ENCODE measurements at places on chromosomes 16 and 17. TPM values are rescaled to one million over a fixed set of nuclear protein-coding genes. Genes with fewer than 3 reads are reported as not detected.

Gene MEIOB
- total RNA-seq: not detected

Gene KRT17
- 286 TPM for total RNA-seq

DNA sequence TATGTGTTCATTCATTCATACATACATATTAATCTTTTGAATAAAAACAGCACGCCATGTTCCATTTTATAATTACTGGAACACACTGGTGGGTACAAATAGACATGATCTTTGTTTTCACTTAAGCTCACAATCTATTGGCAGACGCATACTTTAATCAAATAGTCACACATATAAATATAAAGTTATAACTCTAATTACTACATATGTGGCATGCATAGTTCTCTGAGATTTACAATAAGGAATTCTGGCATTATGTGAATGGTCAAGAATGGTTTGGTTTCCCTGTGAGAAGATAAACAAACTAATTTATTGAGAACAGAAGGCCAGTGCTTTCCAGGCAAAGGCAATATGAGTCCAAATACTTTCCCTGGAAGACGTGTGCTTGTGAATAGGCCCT lies 576.2 kb downstream of the CDH8 start:
- DNase-seq: no peak

Gene PRSS53
- total RNA-seq: 3.7 TPM

- no peak for DNase-seq
Observed at GRCh38 chr17:44831371-44831770, 1.3 kb upstream of the GJC1 start.

Gene KRTAP4-5
- not detected for total RNA-seq

Gene ACSM5
- total RNA-seq: not detected

Gene TBC1D3E
- total RNA-seq: not detected

Gene OTOP3
- total RNA-seq: not detected

DNA sequence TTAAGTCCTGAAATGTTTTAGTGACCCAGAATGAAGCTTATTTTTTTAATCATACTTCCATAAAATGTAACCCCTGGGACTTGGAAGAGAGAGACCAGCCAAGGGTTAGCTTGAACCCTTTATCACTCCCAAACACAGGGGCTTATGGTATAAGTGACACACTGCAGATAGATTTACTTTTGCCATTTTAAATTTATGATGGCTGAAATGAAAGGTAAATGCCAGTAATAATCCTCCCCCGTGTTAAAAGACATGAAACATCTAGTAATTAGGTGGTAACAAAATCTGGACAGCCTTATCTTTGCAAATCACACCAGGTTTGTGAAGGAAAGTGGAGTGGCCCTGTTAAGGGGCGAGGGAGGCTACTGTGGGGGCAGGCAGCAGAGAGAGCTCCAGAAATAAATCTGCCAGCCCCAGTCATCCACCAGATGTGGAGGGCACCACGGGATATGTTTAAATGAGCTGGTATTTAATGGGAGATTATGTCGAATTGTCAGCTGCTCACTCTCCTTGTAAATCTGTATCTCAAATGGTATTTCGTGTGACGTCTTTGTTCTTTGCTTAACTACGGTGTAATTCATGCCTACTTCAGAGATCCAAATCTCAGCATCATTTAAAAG lies 326.5 kb downstream of the WWOX start:
- no peak for DNase-seq

Gene KRTAP4-11
- not detected for total RNA-seq

- no peak for DNase-seq
Observed at GRCh38 chr16:28052274-28053128, 11.0 kb downstream of the GSG1L start.

Gene ZNF207
- 146 TPM for total RNA-seq

DNA sequence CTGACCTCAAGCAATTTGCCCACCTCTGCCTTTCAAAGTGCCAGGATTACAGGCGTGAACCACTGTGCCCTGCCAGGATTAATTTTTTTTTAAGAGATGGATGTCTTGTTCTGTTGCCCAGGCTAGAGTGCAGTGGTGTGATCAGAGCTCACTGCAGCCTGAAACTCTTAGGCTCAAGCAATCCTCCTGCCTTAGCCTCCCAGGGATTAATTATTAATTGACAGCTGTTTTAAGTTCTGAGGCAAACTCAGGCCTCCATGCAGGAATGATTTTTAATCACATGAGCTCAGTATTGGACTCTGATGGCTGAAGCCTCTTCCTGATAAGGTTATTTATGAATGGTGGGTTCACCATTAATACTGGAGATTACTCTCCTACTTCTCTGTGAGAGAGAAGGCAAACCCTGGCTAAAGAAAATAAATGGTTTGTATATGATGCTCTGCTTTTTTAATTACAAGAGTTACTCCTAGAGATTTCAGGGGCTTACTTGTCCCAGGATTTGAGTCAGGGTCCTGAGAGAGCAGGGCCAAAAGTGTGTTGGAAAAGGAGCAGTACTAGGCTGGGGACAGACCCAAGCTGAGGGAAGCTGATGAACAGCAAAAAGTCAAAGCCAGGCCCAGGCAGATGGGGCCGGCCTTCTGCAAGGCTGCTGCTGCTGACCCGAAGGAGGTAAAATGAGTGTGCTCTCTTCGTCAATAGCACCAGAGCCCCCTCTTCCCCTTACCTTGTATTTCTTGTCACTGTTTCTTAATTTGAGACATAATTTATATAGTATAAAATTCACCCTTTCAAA lies 56.9 kb upstream of the HAS3 start:
- DNase-seq: no peak

Gene C17orf50
- not detected for total RNA-seq

GRCh38 chr17:80768389-80768788 lies 223.3 kb upstream of the CHMP6 start:
- no peak for DNase-seq

DNA sequence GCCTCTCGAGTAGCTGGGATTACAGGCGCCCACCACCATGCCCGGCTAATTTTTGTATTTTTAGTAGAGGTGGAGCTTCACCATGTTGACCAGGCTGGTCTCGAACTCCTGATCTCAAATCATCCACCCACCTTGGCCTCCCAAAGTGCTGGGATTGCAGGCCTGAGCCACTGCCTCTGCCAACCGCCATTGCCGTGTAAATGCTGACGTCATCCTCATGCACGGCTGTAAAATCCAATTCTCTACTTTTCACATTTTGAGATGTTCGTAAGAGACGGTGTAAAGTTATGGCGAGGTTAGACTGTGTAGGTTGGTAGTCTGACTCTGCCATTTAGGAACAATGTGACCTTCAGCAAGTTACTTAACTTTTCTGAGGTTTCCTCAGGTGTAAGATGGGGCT lies 1.7 kb upstream of the DNAJA2 start:
- DNase-seq: no peak

DNA sequence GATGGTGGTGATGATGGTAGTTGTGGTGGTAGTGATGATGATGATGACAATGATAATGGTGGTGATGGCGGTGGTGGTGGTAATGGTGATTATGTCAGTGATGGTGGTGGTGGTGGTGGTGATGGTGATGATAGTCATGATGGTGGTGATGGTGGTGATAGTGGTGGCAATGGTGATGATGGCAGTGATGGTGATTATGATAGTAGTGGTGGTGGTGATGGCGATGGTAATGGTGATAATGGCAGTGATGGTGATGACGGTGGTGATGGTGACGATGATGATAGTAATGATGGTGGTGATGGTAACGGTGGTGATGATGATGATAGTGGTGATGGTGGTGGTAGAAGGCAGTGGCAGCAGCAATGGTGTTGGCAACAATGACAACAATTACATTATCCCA lies 55.3 kb downstream of the RBFOX3 start:
- DNase-seq: no peak

Gene KRT20
- 203 TPM for total RNA-seq

Gene OTOA
- total RNA-seq: 0.05 TPM

DNA sequence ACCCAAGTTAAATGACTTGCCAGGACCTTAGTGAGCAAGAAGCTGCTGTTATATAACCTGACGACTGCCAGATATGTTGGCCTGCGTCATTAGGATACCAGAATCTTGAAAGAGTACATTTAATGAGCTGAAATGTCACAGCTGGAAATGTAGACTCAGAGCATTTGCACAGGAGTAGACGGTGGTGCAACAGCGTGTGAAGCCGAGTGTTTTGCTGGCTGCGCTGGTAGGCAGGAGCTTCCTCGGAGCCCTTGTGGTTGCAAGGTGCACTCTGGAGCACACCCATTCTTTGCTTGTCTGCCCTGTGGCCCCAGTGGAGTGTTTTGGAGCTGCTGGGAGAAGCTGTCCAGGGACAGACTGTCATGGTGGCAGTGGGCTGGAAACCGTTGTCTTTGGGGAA lies 79.3 kb downstream of the BANP start:
- DNase-seq: no peak

GRCh38 chr16:77951788-77952187 lies 70.6 kb upstream of the CLEC3A start:
- DNase-seq: peak; percentile 67

GRCh38 chr16:9238346-9238745 lies 146.9 kb downstream of the HAPSTR1 start:
- DNase-seq: no peak

DNA sequence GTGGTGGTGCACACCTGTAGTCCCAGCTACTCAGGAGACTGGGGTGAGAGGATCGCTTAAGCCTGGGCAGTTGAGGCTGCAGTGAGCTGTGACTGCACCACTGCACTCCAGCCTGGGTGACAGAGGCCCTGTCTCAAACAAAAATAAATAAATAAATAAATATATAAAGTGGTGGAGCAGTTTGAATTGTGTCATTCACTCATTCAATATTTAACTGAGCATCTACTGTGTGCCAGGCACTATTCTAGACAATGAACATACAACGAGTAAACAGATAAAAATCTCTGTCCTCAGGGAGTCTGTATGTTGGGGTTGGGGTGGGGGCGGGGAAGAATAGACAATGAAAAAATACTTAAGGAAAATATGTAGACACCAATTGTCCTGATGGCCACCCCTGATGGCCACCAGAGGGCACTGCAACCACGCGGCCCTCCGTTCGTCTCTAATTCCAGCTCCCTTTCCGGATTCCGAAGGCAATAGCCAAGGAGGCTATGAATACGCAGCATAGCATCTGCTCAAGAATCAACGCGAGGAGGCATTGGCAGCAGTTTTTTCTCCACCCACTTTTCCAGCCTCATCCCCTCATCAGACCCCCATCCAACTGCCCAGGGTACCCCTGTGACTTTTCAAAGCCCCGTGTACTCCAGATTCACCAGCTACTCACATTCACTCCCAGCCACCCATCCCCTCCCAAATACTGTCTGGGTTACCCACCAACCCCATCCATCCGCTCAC lies 21.4 kb downstream of the QPRT start:
- peak; percentile 90 for DNase-seq

DNA sequence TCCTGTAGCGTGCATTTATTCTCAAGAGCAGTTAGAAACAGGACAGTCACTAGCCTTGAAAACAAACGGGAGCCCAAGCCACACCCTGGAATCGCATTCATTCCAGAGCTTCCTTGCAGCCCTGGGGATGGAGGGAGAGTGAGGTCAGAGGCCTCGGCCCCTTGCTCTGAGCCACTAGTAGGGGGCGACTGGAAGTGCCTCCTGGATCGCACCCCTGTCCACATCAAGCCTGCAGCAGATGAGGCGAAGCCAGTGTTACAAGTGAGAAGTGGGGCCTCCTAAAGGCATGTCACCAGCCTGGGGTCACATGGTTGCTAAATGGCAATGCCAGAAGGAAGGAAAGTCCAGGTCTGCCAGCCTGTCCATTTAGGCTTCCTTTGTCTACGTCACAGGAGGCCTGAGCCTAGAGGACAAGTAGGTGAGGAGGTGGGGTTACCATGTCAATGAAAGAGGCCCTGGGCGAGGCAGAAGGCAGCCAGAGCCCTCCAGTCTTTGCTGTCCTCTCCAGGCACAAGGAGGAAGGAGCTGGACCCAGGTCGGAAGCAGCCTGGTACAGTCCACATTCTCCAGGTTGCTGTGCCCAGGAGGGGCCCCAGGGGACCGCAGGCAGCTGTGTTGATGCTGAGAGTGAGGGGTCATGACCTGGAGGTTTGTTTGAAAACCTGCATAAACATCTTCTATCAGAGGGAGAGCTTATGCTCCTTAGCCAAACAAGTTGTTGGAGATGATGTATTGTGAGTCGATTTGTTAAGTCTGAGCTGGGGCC lies 3.0 kb upstream of the RCVRN start:
- DNase-seq: no peak

DNA sequence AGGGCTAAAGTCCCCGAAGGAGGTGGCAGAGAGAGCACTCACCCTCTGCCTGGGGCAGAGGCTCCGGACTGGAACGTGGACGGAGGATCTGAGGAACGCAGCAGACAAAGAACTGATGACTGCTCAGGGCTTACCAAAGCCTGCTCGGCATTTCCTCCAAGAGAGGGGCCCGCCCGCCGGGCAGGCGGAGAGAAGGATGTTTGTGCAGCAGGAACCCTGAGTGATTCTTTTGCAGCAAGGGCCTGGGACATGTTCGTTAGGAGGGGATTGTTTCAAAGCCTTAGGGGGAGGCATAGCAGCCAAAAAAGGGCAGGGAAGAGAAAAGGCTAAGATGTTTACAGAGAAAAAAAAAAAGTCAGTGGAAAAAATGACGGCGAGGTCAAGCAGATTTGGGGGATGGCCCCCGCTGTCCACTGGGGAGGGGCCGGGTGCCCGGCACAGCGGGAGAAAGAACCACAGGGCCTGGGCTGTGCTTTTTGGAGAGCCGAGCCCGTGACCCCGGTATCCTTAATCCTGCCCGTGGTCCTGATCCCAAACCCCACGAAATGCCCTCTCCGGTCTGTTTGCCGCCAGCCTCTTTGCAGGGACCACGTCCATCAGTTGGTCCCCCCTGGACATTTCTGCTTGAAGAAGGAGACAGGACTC lies 129.3 kb downstream of the NTN1 start:
- no peak for DNase-seq

DNA sequence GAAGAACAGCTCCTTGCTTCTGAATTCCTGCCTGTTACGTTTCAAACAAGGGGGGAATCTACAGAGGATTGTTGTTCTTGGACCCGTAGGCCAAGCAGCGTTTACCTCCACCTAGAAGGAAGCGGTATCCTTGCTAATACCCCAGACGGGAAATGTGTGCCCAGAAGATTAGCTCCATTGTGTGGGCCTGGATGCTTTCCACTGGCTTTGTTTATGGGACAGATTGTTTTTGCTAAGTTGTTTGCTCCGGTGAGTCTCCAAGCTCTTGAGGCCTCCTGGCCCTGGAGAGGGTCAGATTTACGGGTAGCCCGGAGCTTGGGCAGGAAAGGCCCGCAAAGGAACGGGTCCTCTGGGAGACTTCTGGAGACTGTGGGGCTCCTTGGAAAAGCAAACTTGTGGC lies 28.4 kb upstream of the MRTFB start:
- no peak for DNase-seq

Measured in HT-29 (cell line).